ENCODE measurements at places on chromosomes 13 and 19.

GRCh38 chr19:16861011-16861410 lies 27.8 kb upstream of the F2RL3 start:
- peak; percentile 41 for DNase-seq

DNA sequence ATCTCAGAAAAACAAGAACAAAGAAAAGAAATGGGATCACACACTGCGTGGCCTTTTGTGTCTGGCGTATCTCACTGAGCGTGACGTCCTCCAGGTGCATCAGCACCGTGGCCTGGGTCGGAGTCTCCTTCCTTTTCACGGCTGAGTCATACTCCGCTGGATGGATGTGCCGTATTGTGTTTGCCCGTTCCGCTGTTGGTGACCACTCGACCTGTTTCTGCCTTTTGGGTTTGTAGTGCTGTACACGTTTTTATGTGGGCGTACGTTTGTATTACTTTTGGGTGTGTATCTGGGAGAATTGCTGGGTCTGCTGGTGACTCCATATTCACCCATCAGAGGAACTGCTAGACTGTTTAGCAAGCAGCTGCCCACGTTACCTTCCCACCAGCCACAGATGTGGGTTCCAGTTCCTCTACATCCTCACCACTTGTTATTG lies 11.4 kb downstream of the ARID3A start:
- DNase-seq = no peak

DNA sequence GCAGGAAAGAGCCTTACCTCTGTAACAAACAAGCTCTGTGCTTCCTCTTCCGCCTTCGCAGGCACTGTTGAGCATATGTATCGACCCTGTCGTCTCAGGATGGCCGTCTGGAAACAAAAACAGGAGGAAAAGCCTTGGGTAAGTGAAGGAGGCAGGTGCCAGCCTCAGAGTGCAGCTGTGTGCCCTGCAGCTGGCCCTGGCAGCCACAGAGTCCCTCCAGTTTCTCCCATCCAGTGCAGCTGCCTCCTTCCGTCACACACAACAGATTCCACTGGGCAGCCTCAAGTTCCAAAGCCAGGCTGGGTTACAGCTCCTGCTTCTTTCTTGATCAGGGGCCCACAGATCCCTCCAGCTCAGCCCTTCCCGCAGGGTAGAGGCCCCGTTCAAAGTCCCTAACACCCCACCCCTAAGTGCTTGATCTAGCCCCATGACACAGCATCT lies 47.7 kb downstream of the DOCK9 start:
- DNase-seq = no peak

DNA sequence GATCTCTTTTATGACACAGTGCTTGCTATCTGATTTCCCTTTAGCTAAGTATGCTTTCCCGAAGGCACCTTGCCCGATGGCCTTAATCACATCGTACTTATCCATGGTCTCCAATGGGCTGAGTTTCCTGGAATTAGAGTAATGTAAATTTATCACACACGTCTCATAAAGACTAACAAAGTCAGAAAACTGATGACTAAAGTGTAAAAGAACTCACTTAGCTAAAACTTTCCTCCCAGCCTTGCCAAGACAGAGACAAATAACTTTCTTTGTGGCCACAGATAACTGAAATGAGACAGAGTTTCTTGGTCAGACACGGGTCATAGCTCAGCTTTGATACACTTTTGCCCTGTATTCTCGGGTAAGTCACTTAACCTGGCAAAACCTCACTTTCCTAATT lies 1.5 kb downstream of the NEK5 start:
- no peak for DNase-seq

GRCh38 chr13:110065780-110066179 lies 241.2 kb downstream of the COL4A1 start:
- DNase-seq = no peak

GRCh38 chr13:41384749-41385503 lies 72.4 kb upstream of the RGCC start:
- peak; percentile 47 for DNase-seq

DNA sequence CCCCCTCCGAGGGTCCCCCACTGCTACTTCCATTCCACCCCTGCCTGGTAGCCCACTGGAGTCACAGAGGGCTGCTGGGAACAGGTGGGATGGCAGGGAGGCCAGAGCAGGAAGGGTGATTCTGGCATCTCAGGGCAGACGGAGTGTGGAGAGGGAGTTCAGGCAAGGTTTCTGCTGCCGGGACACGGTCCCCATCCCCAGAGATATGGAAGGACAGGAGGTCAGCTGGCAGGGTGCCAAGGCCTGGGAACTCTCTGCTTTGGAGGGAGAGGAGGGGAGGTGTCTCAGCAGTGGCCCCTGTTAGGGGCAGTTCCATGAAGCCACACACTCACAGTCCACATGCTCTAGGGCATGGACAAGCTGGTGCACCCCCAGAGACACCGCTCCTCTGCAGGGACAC lies 68.1 kb downstream of the CHST8 start:
- DNase-seq = no peak

- DNase-seq = no peak
Measured at GRCh38 chr13:63541336-63541735, 2125.7 kb upstream of the PCDH20 start.

- no peak for DNase-seq
Measured at GRCh38 chr13:33229446-33230177, 55.9 kb downstream of the STARD13 start.

DNA sequence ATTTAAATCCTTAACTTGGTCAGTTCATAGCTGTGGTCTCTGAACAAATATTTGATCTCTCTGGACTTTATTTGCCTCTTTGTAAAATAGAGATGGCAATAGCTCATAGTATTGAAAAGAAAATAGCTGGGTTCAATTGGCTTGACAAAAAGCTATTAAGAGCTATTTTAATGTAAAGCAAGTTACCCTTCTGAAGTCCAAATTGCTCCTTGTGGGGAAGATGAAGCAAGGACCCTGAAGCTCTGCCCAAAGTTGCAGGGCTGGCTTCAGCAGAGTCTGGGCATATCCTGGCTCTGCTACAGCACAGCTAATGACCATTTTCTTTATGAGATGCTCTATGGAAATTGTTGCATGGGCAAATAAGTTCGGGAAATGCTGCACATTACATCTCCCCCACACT lies 484.5 kb downstream of the TDRD3 start:
- no peak for DNase-seq

- DNase-seq = no peak
Measured at GRCh38 chr19:4660993-4661392, 9.1 kb downstream of the MYDGF start.
